ENCODE measurements at places on chromosomes 2 and 18.

- no peaks in the 10 kb centered on the region for H3K36me3 ChIP-seq
- no peak for DNase-seq
- peaks cover 17% of the 10 kb centered on the region for H3K4me1 ChIP-seq
- H3K27me3 ChIP-seq, result no peaks in the 10 kb centered on the region
Observed at GRCh38 chr2:175007510-175007909, 2.3 kb upstream of the CHN1 start.

GRCh38 chr2:182521453-182522404 is 94.9 kb upstream of the PDE1A start:
- H3K27ac ChIP-seq, result no peak overlapping the region
- peak overlapping the region; percentile 80 for H3K4me3 ChIP-seq
- H3K36me3 ChIP-seq, result no peaks in the 10 kb centered on the region
- peaks cover 33% of the 10 kb centered on the region for H3K4me1 ChIP-seq
- DNase-seq, result no peak

- no peaks in the 10 kb centered on the region for H3K36me3 ChIP-seq
- H3K4me3 ChIP-seq, result no peak overlapping the region
- DNase-seq, result no peak
- H3K4me1 ChIP-seq, result peaks cover 14% of the 10 kb centered on the region
- no peak overlapping the region for H3K27ac ChIP-seq
Observed at GRCh38 chr2:219037783-219038499, 3.4 kb downstream of the CFAP65 start.

GRCh38 chr2:46304635-46305034 is 7.4 kb downstream of the EPAS1 start:
- peaks cover 76% of the 10 kb centered on the region for H3K4me1 ChIP-seq
- H3K27me3 ChIP-seq, result peaks cover 3% of the 10 kb centered on the region
- peak overlapping the region; percentile 55 for H3K27ac ChIP-seq
- no peak for DNase-seq
- peaks cover 11% of the 10 kb centered on the region for H3K36me3 ChIP-seq
- no peak overlapping the region for H3K4me3 ChIP-seq
